ENCODE measurements at places on chromosomes 11 and 22.

- no peak for DNase-seq
These were observed 57.4 kb downstream of the BCL2L13 start for GRCh38 chr22:17695986-17696385.

DNA sequence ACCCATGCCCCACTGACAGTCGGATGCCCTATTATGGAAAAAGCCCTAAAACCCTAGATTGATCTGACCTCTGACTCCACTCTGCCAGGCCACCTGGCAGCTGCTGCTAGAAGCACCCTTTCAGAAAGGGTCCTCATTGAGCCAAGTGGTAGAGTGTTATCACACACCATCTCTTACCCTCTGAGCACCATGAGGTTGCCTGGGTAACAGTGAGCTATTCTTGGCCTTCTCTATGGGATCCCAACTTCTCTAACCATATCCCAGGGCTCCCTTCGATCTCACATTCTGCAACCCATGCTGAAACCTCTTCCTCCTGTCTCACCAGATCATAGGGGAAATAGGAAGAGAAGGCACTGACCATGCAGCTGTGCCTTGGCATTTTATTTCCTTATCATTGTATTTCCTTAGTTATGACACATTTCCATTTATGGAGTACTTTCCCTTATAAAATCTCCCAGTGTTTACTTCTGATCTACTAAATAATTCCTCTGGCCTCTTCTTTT, 52.7 kb downstream of the MPPED2 start:
- no peak for DNase-seq

- no peak for DNase-seq
These were observed 28.9 kb downstream of the MICAL2 start for GRCh38 chr11:12139144-12139881.

DNA sequence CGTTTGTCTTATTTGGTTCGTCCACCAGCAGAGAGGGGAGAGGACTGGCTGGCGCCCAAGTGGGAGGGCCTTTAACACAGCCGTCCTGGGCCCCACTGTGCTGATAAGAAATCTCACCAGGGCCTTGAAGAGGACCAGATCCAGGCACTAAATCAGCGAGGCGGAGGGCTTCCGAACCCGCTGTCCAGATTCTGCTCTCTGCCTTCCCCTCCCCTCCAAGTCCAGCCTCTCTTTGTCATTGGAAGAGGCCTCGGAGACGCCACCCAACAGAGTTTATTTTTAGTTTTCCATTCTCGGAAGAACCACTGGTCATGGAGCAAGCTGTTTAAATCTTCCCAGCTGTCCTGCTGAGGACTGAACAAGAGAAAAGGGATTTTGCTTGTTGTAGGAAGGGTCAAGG, 9.3 kb upstream of the FXYD6 start:
- DNase-seq = no peak

GRCh38 chr11:33027846-33028536, 11.4 kb upstream of the TCP11L1 start:
- no peak for DNase-seq

DNA sequence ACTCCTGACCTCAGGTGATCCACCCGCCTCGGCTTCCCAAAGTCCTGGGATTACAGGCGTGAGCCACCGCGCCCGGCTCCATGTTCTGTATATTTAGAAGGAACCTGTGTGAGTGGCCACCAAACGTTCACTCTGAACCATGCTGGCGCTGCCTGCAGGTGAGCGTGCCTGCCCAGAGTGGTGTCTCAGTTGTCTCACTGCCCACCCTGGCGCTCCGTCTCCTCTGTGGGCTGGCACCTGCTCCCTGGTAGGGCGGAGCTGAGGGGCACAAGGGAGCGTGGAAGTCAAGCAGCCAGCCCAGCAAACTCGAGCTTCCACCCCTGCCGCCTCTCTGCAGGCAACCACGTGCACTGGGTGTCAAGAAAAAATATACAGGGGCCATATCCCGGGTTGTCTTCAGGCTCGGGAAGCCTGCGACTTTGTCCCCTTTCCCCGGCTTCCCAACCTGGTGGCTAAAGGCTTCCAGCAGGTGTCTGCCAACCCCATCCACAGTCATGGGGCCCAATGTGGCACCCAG, 16.7 kb downstream of the TXN2 start:
- DNase-seq = no peak

DNA sequence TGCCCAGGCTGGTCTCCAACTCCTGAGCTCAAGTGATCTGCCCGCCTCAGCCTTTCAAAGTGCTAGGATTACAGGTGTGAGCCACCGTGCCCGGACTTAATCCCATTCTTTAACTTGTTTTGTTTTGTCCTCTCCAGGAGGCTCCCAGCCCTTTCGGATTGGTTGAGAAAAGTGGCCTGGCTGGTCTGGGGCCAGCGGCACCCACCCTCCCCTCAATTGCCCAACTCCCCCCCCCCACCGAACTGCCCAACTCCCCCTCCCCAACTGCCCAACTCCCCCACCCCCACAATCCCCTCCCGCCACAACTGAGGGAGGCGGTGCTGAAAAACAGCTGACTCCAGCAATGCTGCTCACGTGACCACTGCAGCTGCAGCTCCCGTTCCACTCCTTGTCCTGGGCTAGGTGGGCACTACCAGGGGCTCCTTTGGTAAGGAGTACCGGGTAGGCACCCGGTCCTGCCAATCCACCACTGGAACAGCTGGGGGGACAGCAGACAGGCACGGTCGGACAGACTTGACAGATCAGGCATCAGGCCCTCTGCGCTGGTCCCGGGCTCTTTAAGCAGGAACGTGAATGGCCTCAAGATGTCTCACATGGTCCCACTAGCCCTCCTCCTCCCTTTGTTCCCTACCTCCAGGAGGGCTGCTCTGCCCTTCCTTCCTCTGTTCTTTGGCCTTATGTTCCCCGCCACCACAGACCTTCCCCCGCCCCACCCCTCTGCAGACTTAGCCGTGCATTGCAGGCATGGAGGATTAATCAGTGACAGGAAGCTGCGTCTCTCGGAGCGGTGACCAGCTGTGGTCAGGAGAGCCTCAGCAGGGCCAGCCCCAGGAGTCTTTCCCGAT, at the start of gene TCN2:
Gene TCN2, plus strand, starts transcription at position 720 of the 845 bp plus-strand sequence. CDS start 158 bp downstream, outside the sequence.
- peak; percentile 28 for DNase-seq

- no peak for DNase-seq
These were observed 61.7 kb downstream of the DGCR2 start for GRCh38 chr22:19060356-19061009.

- DNase-seq = no peak
These were observed 3.3 kb downstream of the ALDH3B2 start for GRCh38 chr11:67671211-67671520.

GRCh38 chr11:19460718-19461405, 220.1 kb upstream of the E2F8 start:
- DNase-seq = no peak

GRCh38 chr11:112173152-112173551, 2.2 kb upstream of the BCO2 start:
- no peak for DNase-seq

DNA sequence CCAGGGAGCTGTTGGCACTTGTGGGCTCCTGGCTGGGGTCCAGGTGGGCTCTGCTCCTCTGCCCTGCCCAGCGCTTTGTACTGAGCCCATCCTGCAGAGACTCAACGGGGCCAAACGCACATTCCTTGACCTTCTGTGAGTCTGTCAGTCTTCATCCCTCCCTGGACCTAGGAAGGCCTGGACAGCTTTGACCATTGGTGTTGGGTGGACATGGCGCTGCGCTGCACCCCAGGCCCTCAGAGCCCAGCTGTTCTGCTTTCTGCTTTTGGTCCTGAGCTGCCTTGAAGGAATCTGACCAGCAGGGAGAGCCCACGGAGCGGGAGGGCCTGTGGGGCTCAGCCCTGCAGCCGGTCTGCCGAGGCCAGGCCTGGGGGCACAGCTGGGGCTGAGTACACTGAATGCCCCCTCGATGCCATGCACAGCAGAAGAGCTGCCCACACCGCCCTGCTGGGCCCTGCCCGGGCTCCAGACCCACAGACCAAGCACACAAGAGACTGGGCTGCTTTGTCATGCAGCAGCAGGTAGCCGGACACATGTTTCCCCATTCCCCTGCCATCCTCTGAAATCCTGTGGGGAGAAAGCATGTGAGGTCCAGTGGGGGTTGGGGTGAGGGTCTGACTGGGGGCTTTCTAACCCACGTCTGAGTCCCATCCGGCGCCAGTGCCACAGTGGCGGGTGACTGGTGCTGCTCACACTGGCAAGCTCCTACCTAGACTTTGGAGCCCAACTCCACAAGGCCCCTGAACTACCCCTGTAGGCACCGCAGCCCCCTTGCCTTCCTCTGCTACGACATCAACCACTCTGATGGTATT, 24.1 kb upstream of the CCDC188 start:
- no peak for DNase-seq

GRCh38 chr11:10375280-10375971, 70.6 kb downstream of the ADM start:
- no peak for DNase-seq

DNA sequence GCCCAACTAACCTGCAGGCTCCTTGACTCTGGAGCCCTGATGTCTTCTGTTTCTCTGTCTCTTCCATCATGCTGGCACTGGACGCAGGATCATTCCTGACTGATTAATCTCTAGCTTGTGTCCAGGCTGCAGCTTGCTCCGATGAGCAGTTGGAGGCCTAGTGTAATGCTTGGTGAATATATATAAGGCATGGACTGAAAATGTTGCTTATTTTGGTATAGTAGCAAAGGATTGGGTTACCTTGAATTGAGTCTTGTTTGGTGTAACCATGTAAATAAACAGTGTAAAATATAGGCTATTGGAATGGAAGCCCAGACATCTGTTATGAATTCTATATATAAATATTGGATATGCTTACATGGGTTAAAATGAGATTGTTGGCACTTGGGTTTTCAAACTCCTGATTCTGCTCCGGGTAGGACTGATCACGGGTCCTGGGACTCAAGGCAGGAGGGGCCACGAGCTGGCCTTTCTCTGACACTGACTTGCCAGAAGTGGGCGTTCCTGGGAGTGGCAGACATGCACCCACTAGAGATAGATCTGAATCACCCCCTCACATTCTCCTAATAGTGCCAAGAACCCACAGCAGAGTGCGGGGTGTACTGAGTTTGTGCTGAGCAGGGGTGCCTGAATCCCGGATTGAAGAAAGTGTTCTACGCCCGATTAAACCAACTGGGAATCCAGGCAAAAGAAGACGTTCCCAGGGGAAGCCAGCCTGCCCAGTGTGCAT, 25.8 kb downstream of the LRP5 start:
- DNase-seq = no peak

DNA sequence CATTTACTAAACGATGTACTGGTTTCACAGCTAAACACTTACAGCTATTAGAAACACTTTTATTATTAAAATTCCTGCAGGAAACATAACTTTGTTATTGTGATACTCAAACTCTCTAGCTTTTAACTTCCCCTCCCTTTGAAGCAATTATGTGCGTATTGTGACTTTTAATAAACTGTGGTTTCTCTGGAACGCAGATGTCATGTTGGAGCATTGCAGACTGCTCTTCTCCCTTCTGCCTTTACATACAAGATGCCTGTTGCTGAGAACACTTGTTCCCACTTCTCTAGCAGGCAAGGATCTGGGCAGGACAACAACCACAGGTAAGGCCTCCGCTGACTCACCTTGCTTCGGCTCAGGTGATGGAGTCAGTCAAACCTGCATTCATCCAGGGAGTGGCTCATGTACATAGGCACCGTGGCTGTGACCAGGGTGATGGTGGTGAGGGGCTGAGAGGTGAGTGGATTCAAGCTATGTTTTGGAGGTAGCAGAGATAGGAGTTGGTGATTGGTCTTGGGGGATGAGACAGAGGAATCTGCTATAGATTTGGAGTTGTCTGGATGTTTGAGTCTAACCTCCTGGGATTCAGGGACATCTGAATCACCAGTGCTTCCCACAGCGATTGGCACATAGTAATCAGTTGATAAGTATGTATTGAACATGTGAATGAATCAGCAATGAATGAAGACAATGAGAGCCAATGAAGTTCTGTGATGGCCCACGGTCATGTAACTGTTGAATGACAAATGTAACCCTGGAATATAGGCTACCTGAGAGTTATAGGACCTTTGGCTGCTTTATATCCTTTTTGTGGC, 106.0 kb downstream of the ADAMTS15 start:
- no peak for DNase-seq

GRCh38 chr11:58776891-58777710, 45.4 kb upstream of the GLYAT start:
- DNase-seq = no peak

DNA sequence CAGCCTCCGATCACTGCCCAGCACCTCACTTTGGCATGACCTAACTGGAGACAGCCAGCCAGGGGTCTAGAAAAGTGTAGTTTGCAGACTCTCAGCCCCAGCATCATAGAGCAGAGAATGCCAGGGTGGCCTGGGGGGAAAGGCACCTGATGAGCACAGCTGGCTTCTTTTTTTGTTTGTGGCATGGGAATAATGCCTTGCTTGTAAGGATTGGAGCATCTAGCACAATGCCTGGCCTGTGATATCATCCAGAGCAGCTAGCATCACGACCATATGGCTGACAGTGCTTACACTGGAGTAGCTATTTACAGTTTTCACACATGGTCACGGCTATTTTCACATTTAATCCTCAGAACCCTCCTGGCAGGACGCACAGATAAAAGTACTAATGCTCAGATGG, 594.8 kb upstream of the B3GAT1 start:
- DNase-seq = no peak

Data from activated naive CD4-positive, alpha-beta T cell treated with Interleukin-2 at 50 U/mL for 16 hours (primary cell).